Activated naive CD8-positive, alpha-beta T cell treated with anti-CD3 and anti-CD28 coated beads, Interleukin-2, amount 50 U/mL, for 24 hours (primary cell): ENCODE measurements at places on chromosomes 12 and 14.

- no peak for DNase-seq
These were observed 132.4 kb downstream of the TGFB3 start for GRCh38 chr14:75849300-75849895.

DNA sequence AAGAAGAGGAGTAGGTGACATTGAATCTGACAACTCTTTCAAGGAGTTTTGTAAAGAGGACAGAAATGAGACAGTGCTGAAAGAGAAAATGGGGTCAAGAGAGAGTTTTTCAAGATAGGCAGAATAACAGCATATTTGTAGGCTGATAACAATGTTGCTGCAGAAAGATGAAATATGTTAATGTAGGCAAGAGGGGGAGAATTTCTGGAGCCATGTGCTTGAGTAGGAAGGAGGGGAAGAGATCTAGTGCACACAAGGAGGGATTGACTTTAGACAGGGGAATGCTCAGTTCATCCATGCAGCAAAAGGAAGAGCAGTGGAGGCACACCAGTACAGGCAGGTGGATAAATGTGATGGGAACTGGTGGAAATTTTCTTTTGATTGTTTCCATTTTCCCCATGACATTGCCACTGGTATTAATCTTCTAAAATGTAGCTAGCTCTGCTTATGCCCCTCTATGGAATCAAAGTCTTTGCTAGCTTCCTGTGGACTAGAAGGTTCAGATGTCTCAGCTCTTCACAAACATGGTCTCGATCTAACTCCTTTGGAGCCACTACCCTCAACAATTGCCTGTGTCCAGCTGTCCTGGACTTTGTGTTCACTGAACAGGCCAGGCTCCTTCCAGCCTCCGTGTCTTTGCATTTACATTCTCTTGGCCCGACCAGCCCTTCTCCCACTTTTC, 9.1 kb downstream of the PROX2 start:
- no peak for DNase-seq

GRCh38 chr14:99515301-99516155, 34.3 kb downstream of the CCNK start:
- DNase-seq = no peak

DNA sequence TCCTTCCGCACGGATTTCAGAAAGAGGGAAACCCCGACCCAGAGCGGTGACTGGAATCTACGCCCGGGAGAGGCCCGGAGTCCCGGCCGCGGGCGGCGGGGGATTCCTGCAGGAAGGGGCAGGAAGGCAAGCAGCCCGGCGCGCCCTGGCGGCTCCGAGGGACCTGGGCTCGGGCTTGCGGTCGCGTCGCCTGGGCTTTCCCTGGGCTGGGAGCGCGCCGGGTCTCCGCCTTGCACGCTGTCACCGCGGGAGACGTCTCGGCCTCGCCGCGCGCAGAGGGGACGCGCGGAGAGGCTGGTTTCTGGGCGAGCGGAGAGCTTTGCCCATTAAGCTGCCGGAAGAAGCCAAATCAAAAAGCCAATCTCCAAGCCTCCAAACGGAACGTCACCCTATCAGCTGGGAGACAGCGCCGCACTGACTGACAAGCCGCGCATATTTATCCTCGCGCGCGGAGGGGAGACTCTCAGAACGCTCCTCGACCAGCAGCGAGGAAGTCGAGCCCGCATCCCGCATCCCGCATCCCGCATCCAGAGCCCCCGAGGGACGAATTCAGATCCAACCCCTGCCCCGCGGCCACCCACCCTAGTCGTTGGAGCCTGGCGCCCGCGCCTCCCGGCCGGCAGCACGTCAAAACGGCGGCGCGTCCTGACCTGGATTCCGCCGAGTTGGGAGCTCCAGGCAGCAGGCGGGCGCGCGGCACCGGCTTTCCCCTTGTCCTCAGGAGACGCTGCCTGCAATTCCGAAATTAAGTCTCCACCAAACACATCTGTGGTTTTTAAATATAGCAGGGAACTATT, at the start of gene SLC8A3:
SLC8A3 (minus strand) TSS at position 293 of the 797 bp plus-strand sequence. CDS start 20,529 bp downstream, outside the sequence.
- DNase-seq = peak; percentile 56

DNA sequence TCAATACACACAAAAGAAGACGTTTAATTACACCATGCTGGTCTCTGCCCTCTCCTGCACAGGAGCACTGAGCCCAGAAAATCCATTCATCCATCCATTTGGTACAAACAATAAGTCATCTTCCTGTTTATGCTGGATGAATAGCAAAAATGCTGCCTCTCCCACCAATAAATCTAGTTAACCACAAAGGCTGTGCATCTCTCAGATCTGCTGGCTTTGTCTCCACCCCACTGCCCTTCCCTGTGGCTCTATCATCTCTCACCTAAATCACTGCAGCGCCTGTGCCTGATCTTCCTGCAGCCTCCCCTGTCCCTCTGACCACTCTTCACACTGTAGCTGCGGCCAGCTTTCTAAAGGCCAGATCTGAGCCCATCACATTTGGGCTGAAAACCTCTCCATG, 72.9 kb upstream of the DDX11 start:
- DNase-seq = no peak

DNA sequence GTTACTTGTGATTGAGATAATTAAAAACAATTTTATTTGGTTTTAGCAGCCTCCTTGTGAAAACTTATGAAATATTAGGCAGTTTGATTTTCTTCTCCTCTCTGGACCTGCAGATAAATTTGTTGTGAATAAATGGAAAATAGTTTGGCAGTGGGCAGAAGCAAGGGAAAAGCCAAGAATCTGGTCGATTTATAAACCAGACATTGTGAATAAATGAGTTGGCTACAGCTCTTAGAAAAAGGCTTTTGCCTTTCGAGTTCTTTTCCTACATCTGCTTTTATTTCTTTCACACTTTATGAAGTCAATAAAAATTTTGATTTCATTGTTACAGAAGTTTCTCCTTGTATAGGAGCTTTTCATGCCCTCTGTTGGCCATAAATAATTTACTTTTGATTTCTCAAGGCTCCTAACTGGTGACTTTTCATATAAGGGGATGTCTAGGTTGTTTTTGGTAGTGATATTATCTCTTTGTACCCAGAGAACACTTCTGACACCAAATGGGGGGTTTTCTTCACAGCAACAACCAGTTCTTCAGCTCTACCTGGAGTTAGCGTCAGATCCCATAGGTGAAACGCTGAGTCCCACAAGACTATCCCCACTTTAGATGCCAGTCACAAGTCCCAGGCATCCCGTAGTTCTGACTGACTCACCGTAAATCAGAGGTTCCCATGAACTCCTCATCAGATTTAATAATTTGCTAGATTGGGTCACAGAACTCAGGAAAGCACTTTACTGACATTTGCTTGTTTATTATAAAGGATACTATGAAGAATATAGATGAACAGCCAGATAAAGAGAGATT, 136.5 kb upstream of the DNM1L start:
- DNase-seq = no peak

DNA sequence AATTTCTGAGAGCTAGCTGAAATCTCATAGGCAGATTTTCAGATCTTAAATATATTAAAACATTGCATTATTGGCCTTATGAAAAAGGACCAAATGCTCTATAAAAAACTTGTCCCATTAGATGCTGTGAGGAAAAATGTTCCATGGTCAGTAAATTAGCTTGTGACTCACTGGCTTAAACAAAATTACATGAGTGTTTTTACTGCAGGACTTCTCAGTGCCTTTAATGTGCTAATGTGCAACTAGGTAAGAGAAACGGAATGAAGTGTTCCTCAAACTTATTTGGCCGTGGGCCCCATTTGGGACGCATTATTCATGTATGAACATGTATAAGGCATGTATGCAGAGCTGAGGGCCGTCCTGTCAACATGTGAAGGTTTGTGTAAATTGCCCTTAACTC, 41.7 kb downstream of the MYRFL start:
- no peak for DNase-seq

DNA sequence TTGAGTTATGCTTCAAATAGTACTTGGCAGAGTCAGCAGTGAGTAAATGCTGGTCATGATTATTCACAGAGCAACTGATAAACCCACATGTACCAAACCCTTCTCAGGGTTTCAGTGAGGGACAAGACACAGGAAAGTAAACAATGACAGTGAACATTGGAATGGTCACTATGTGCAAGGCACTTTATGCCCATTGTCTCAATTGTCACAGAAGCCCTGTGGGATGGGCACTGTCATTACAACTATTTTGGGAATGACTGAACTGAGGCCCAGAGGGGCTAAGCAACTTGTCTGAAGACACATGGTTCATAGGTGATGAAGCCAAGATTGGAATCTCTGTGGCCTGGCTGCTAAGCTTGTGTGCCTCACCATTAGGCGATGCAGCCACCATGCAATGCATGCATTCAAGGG, 238.5 kb downstream of the RBM19 start:
- no peak for DNase-seq

- DNase-seq = no peak
These were observed 8.5 kb upstream of the NGDN start for GRCh38 chr14:23460960-23461359.

DNA sequence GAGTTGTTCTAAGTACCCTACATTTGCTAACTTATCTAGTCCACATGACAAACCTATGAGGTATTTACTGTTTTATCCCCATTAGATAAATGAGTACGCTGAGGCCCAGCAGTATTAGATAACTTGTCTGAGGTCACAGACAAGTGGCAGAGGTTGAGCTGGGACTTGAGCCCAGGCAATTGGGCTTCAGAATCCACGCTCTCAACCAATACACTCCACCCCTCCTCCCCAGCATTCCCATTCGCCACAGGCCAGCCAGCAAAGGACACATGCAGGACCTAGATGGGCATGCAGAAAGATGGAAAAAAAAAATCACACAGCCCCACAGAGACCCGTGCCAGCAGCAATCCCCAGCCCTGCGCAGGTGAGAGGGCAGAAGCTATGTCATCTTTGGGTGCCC, 12.4 kb downstream of the HDAC7 start:
- DNase-seq = no peak

- no peak for DNase-seq
These were observed 172.1 kb downstream of the ACSS3 start for GRCh38 chr12:81249976-81250375.

DNA sequence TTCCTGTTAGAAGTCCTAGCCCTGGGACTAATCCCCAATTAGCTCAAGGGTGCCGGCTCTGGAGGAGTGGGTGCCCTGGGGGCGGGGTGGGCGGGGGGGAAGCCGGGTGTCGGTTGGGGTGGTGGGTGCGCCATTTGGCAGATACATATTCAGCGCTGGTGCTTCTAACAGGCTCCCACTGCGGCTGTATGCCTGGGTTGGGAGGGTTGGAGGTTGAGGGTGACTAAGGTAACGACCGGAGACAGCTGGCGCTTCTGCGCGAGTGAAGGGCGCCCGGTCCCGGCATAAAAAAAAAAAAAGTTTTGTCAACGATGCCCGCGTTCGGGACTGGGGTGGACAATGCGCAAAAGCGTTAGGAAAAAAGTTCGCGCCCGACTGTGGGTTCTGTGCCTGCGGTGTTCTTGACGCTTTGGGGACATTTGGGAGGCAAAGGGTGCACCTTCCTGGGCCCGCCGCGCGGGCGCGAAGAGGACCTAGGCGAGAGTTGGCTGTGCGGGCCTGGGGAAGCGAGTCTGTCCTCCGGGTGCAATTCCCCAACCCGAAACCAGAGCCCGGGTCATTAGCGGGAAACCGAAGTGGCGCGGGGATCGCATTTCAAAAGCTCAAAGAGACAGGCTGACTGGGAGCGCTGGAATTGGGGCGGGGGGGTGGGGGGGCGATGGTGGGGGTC, 19.2 kb downstream of the TBX3 start:
- no peak for DNase-seq

- DNase-seq = no peak
These were observed 2.3 kb downstream of the GALC start for GRCh38 chr14:87990682-87991081.

- no peak for DNase-seq
These were observed 396.2 kb downstream of the CCDC91 start for GRCh38 chr12:28586481-28586880.

GRCh38 chr14:99619835-99620834, 16.1 kb upstream of the CCDC85C start:
- DNase-seq = no peak

DNA sequence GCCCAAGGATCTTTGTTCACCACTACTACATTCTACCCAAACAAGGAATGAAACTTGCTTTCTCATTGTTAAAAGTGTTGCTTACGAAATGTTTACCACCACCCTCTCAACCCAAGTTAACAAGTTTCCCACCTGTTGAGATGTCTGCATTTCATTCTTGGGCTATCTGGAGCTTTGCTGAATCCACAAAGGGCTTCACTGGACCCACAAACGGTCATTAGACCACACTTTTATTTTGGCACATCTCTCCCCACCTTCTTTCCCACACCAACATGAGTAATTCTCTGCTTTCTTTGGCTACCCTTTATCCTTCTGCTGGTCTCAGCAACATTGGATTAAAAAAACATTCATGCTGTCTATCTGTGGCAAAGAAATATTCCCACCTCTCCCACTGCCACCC, 78.0 kb downstream of the TMEM260 start:
- no peak for DNase-seq

DNA sequence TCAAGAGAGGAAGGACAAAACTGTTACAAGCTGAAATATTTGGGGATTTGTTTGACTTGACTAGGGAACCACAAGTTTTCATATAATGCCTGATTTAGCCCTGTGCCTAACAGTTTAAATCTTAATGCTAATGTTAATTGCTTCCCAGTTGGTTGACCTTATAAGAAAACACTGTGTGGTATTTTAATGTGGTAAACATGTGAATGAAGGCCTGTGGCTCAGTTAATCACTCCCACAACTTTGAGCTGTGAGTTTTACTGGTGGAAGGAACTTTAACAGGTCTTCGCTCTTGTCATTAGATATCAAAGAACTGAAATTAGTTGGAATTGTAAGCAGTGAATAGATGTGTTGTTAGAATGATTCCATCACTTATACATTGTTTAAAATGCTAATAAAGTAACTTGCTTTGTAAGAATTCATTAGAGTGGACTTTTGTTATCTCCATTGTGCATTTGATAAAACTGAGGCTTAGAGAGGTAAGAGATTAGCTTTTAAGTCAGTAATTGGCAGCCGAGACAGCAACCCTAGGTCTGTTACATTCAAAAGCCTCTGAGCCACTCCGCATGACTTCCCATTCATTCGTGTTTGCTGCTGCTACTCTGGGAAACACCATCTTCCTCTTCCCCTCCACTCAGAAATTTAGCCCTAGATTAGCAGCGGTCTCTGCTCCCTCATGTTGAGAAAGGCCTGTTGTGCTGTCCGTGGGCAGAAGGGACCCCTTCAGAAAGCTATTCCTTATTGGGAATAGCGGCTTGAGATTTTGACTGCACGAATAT, 1.0 kb upstream of the TBK1 start:
- DNase-seq = peak; percentile 7

DNA sequence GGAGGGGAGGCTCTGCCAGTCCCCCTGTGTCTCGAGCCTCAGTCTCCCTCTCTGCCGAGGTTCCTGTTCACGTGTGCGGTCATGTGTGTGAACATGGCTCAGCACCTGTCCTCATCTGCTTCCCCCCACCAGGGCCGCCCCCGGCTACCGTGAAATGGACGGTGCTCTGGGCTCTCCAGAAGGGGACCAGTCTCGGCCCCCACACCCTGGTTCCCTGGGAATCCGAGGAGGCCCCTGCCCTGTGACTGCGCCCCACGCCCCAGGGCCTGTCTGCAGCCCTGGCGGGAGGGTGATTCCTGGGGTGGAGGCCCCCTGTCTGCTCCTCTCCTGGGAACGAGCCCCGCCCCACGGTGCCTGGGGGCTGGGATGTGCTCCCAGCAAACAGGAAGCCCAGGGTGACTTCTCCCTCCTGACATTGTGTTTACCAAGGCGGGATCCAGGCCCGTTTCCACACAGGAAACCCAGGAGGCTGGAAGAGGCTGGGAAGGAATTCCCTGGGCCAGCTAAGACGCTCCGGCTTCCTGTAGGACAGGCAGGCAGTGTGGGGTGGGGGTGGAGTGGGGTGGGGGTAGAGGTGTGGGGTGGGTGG, 46.6 kb downstream of the KIF26A start:
- no peak for DNase-seq
